Left ventricle myocardium superior (tissue), 1 donor: ENCODE measurements at places on chromosomes 3 and 15. TPM values are rescaled to one million over a fixed set of nuclear protein-coding genes. Genes with fewer than 3 reads are reported as not detected.

GRCh38 chr3:113606539-113607218 is 74.3 kb downstream of the SIDT1 start:
- DNase-seq: no peak

- peak; percentile 44 for DNase-seq
These were observed 152.3 kb downstream of the IGF1R start for GRCh38 chr15:98800437-98801233.

GRCh38 chr15:59446232-59446957 is 8.4 kb downstream of the FAM81A start:
- no peak for DNase-seq

- peak; percentile 31 for DNase-seq
These were observed 232.6 kb upstream of the LRTM1 start for GRCh38 chr3:55160241-55160983.

GRCh38 chr15:78067328-78068228 is 9.9 kb downstream of the TBC1D2B start:
- DNase-seq: no peak

- no peak for DNase-seq
These were observed 412.5 kb upstream of the THRB start for GRCh38 chr3:24907106-24907505.

ONECUT1 gene
- not detected for total RNA-seq

ELP6 gene
- 18.5 TPM for total RNA-seq

- no peak for DNase-seq
These were observed 55.1 kb upstream of the SLC25A26 start for GRCh38 chr3:66165660-66166059.

- DNase-seq: no peak
These were observed 383.4 kb downstream of the PTPRG start for GRCh38 chr3:61944726-61945125.

GRCh38 chr15:41695750-41696436 is 35.7 kb downstream of the MGA start:
- no peak for DNase-seq

- no peak for DNase-seq
These were observed 61.3 kb downstream of the TMCO5A start for GRCh38 chr15:37995461-37996347.

DNA sequence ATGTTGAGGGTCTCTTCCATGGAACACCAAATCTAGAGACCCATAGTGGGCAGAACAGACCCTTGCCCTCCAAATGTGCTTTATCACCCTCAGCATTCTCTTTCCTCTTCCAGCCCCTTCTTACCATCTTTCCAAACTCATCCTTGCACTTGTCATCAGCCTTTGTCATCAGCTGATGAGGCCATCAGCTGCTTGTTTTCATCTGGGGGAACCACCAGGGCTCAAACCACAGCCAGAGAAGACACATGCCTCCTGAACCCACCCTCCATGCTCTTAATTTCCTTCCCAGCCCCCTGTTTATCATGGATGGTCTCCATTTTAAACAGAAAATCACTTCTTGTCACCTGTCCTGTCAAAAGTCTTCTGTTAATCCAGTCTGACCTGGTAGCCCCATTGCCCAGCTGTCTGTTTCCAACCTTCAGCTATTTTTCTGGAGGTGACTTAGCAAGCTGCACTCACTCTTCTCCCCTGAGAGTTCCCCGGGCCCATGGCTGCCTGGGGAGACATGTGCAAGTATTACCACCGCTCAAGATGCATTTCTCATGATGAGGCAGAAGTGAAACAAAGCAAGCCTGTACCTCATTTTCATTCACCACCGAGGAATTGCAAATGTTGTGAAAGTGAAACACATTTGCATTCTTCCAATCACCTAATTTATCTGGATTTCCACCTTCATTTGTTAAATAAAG is 14.7 kb upstream of the SYNM start:
- DNase-seq: no peak

DNA sequence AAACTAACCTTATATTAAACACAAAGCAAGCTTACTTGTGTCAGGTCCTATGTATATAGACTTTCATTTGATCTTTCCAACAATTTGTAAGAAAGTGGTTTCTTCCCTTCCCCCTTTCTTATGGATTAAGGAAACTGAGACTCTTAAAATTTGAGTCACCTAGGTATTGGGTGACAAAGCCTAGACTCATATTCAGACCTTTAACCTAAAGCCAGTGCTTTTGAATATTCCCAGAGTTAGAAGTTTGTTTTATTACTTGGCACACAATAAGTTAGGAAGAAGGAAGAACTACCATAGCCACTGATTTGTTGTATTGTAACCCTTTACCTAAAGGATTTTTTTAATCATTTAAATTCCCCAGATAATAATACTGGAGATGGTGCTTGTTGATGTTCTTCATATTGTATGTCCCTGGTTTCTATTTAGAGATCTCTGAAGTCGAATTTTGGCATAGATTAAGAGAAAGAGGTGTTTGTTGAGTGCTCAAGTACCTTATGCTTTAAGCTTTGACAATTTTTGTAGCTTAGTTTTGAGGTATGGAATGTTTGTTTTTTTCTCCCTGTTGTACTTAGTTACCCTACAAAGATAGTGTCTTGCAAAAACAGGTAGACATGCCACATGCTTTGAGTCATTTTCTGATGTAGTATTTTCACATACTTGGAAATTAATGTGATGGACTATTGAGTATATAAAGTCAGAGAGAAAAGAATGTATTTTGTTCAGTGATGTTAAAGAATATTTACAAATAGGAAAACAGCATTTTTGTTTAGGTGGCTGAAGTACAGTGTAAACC is 11.2 kb downstream of the TSC22D2 start:
- no peak for DNase-seq

DNA sequence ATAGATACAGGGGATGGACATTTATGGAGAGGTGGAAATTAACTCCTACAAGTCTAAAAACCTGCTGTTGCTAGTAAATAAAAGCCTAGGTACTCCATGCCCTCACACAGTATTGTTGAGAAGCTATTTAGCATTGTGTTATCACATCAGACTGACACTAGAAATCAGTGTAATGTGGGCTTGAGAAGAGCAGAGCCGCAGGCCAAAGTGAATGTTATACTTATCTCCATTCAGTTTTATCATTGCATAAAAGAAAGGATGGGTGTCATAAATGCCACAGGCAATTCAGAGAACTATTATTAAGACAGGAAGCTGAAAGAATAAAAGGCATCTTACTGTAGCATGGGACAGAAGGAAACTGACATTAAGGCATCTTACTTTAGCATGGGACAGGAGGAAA is 13.7 kb upstream of the ISLR start:
- no peak for DNase-seq

- DNase-seq: no peak
These were observed 61.1 kb downstream of the ZNF445 start for GRCh38 chr3:44416031-44417030.

GRK7 gene
- not detected for total RNA-seq

DNA sequence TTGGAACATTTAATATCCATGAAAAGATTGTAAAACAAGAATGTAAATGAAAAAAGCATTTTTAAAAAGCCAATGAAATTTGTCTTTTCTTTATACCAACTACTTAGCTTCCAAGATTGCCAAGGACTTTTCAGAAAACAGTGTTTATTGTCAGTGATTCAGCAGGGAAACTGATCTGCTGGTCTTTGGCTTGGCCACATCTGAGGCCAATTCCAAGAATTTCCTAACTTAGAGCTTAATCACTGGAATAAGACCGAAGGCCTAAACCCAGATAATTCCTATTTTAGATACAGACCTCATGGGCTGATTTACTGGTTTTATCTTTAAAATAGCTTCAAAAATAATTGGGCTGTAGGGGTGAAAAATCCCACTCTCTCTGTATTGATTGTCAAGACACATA is 260.5 kb upstream of the RORA start:
- DNase-seq: no peak

DNA sequence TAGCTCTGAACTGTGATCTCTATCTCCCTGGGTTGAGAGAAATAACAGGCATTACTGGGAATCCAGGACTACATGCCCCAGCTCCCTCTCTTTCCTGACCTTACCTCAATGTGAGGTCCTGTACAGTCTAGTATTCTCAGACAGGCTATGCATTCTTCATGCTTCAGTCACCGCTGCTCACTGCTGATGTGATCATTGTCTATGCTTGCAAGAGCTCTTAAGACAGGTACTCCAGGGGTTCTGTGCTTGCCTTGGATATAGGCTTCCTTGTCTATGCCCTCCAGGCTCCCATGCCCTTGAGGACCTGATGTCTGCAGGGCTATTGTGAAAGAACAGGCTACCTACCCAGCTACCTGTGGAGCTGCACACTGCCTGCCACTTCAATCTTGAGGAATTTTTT is 183.6 kb downstream of the MBNL1 start:
- DNase-seq: no peak

DNA sequence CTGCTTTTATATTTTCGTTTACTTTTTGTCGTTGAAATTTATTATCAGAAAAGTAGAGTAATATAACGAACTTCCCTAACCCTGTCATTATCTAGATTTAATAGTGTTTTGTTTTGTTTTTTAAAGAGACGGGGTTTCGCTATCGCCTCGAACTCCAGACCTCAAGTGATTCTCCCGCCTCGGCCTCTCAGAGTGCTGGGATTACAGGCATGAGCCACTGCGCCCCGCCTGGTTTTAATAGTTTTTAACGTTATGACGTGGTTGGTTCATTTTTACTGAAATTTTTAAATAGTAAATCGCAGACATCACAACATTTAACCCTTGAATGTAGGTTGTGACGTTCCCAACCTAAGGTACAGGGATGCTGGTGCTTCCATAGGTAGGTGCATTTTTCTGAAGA is 1.0 kb downstream of the NGRN start:
- no peak for DNase-seq

GRCh38 chr15:64010719-64011118 is 35.6 kb downstream of the DAPK2 start:
- DNase-seq: peak; percentile 73

GRCh38 chr3:99683876-99684275 is 45.5 kb downstream of the COL8A1 start:
- DNase-seq: no peak

ZNF860 gene
- 0.17 TPM for total RNA-seq

ACOX2 gene
- 41.4 TPM for total RNA-seq

DNA sequence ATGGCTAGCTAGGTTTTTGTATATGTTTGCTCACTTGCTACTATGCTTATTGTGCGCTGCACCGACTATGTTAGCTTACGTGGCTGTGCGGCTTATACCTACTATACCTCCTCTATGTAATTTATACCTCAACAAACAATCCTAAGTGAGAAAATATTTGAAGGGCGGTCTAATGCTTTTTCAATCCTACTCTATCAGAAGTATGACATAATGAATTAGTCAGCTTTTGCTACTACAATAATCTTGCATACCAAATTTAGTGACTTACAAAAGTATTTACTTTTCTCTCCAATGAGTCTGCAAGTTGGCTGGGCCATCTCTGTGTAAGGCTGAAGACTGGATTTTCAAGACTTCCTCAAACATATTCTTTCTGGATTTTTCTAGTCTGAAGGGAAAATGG is 391.2 kb upstream of the NECTIN3 start:
- DNase-seq: no peak

GOLGA8H gene
- total RNA-seq: not detected

GRCh38 chr3:133949438-133949837 is 53.8 kb upstream of the RAB6B start:
- DNase-seq: no peak

OXSM gene
- total RNA-seq: 15.5 TPM

FOXB1 gene
- not detected for total RNA-seq

- no peak for DNase-seq
These were observed 110.0 kb upstream of the CDIN1 start for GRCh38 chr15:36469311-36469966.
